ENCODE measurements at places on chromosomes 1 and 21.

DNA sequence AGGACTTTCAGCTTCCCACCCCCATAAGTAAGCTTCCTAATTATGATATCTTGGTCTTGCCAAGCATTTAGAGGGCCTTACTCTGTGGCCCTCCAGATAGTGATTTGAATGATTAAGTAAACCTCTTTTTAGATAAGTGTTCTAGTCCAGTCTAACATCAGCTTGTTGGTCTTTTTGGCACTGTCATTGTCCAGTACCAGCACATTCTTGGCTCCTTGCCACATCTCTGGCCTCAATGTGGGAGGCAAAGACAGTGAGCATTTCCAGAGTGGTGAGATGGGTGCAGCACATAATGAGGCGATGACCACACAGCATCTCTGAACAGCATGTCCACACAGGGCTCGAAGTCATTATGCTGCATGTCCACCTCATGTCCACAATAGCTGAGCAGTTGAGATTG is 6.1 kb downstream of the CAPZA1 start:
- no peak for DNase-seq

GRCh38 chr1:242535986-242536385 is 11.5 kb upstream of the PLD5 start:
- no peak for DNase-seq

- no peak for DNase-seq
Observed at GRCh38 chr1:56545711-56546110, 33.7 kb downstream of the PLPP3 start.

DNA sequence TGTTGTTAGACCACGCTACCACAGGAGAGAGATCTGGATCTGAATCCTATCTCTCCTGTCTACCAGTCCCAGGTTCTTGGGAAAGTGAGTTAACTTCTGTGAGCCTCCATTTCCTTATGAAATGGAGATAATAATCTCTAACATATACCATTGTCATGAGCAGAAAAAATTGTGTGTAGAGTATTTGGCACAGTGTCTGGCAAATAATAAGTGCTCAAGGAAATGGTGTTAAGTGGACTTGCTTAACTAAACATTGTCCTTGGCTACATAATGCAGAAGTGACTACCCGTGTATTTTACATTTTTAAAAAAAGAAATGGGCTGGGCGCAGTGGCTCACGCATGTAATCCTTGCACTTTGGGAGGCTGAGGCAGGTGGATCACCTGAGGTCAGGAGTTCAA is 217.4 kb downstream of the KCNH1 start:
- no peak for DNase-seq

- no peak for DNase-seq
Observed at GRCh38 chr1:97986041-97987005, 65.5 kb upstream of the DPYD start.

Measured in hematopoietic multipotent progenitor cell treated with erythropoietin and hydrocortisone succinate and interleukin-3 and kit ligand, for 15 days (in vitro differentiated cells).